Esophagus mucosa (tissue), 1 donor: ENCODE measurements at places on chromosomes 4 and X.

- ATAC-seq = no peak
These were observed 8.4 kb upstream of the HAUS7 start for GRCh38 chrX:153478746-153479145.

DNA sequence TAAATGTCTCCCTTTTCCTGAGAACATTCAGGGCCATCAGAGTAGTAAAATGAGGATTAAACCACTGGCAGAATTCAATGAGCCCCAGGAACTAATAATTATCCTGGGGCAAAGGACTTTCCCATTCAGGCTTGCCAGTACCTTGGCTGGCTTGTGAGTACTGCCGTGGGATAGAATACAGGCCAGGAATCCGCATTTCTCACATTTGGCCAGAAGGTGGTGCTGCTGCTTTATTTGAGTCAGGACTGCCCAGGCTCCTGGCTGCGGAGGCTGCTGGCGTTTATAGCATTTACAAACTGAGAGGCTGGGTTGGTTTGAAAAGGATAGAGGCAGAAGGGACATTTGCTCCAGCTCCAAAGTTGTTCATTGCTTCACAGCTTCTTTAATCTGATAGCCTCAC, 91.4 kb downstream of the RTL9 start:
- peak; percentile 89 for ATAC-seq

DNA sequence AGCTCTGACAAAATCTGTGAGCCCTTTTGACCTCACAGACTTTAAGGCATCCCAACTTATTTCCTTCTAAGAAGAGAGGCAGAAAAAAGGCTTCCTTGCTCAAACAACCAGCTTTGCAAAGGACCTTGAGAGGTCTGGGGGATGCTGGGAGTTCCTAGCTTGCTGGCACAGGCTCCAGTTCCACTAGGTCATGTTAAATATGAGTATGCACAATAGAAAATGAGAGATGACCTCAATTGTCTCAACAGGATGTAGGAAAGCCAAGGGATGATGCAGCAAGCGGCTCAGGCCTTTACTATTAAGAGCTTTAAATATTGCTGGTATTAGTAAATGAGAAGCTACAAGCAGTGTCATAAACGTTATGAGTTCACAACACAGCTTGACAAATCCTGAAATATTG, 13.3 kb upstream of the ZNF827 start:
- no peak for ATAC-seq

- peak; percentile 41 for ATAC-seq
These were observed 3.6 kb downstream of the OTUD4 start for GRCh38 chr4:145176641-145177432.

- ATAC-seq = no peak
These were observed 433.6 kb downstream of the ZIC3 start for GRCh38 chrX:137999552-137999951.

DNA sequence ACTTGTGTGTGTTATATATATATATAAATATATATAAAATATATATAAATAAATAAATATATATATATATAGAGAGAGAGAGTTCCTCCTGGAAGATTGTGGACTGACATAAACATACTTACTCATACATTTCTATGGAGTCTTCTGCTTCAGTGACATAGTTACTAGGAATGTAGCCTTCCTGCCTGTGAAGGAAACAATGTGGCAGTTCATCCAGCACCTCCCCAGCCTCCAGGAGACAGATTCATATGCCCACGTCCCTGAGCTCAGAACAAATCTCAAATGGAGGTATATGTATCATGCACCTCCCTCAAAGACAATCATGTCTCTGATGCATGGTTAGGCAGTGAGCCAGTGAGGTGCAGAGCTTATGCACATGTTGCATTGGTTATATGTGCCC, 11.4 kb upstream of the TIMM8A start:
- ATAC-seq = peak; percentile 45

GRCh38 chr4:42633605-42634388, 23.1 kb downstream of the ATP8A1 start:
- ATAC-seq = no peak

DNA sequence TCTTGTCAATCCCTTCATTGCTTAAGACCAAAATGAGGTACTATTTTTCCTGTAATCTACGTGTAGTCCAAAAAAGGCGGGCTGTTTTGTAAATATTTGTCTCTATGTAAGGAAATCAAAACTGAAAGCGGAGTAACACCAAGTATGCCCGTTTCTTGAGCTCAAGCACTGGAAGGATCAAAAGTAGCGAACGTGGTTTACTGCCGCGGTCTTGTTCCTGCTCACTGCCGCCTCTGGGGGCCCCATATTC, 71.5 kb downstream of the AFF1 start:
- ATAC-seq = no peak

GRCh38 chrX:148661035-148661434, 160.6 kb downstream of the AFF2 start:
- ATAC-seq = no peak

- ATAC-seq = no peak
These were observed 449.1 kb downstream of the BCOR start for GRCh38 chrX:39648548-39649254.

GRCh38 chr4:73236151-73236550, 22.4 kb downstream of the ANKRD17 start:
- ATAC-seq = no peak

DNA sequence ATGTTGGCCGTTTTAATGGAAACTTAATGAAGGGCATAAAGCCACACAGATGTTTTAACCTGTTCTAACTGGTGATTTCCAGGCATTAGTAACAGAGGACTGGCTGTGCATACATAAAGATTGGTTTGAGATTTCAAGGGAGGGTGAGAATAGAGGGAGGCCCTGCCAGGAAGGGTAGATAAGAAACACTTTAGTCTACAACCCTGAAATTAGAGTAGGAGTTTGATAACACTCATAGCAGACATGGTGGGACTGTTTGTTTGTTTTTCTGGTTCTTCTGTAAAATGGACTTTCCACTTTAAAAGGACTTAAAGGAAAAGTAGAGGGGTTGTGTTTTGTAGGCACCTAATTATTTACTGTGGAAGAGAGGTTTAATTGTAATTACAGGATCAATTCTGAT, 16.2 kb downstream of the SLC4A4 start:
- ATAC-seq = no peak

DNA sequence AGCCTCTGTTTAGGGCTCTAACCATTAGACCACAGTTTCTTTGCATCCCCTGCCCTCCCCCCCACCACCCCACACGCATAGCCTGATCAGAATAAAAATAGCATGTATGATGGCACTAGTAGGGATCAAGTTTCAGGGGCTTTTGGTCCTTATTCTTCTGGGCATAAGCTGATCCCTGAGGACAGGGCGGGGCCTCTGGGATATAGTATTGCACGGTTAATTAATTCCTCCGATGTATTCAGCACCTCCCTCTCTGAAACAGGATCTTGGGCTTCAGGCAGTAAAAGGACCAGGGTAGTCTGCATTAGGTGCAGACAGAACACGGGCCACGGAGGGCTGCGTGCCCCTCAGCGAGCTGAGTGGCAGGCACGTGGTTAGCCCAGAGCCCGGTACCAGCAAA, 57.1 kb downstream of the ELF4 start:
- ATAC-seq = no peak

GRCh38 chrX:43666311-43666912, 10.3 kb downstream of the MAOA start:
- no peak for ATAC-seq

- no peak for ATAC-seq
These were observed 1440.9 kb upstream of the ADGRL3 start for GRCh38 chr4:59759082-59759825.

DNA sequence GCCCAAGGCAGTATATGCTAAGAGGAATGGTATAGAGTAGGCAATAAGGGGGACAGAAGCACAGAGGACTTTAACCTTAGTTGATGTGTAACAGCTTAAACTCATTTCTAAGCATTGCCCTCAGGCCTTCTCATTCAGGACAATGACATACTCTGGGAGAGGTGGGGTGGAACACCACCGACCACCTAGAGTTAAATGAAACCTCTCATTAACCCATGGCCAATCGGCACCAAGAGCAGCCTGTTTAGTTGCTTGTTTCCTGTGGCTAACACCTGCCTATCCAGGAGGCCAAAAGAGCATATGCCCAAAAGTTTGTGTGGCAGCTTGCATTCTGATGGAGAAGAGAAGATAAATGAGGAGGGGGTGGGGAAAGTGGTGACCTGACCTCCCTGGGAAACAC, 88.7 kb upstream of the PLAC1 start:
- no peak for ATAC-seq

GRCh38 chrX:131840799-131841495, 182.2 kb upstream of the STK26 start:
- no peak for ATAC-seq

DNA sequence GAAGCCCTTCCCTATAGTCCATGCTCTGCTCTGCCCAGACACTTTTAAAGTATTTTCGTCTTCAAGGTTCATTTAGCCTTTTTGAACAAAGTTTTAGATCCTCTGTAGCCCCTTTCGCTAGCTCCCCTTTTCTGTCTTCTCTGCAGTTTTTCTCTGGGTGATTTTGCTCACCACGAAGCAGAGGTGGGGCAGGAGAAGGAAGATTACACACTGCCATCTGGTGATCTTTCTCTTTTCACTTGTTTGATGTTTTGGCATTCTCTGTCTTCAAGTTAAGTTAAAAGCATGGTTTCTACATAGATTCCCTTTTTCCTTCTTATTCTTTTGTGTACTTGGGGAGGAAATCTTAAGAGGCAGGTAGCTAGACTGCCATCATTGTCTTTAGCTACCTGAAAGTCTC, 43.9 kb downstream of the CC2D2A start:
- ATAC-seq = no peak

GRCh38 chr4:173499658-173500535, 30.1 kb downstream of the HAND2 start:
- ATAC-seq = no peak

DNA sequence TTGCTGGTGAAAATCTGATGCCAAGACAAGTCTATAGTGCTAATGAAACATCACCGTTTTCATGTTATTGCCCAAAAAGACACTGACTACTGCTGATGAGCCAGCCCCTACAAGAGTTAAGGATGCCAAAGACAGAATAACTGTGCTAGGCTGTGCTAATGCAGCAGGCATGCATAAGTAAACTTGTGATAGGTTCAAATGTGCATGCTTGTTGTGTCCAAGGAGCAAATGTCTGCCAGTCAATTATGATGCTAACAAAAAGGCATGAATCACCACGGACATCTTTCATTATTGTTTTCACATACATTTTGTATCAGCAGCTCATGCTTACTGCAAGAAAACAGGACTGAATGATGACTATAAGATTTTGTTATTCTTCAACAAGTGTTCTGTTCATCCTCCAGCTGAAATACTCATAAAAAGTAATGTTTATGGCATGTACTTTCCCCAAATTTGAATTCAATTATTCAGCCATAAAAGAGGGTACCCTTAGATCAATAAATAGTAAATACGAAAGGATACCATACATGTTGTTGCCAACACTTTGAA, 306.9 kb upstream of the ARSJ start:
- ATAC-seq = no peak

- no peak for ATAC-seq
These were observed 1465.7 kb upstream of the DIAPH2 start for GRCh38 chrX:95218976-95219375.

GRCh38 chrX:12065251-12065650, 73.0 kb upstream of the FRMPD4 start:
- peak; percentile 32 for ATAC-seq

- ATAC-seq = no peak
These were observed 18.1 kb upstream of the ZXDB start for GRCh38 chrX:57573754-57574153.

DNA sequence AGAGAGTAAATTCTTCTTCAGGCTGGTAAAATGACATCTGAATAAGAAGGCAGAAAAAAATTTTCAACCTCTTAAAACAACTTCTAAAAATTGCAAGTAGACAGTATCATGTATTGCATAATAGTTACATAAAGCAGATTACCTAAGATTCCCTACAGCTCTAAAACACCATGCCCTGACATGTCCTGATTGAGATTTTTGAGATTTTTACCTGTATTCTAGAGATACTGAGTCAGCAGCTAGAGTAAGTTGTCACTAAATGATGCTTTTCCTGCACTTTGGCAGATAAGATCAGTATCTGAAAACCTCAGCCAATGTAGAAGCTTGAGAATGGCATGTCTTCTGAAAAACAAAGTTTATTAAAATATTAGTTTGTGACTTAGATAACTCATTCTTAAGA, 713.6 kb downstream of the CCSER1 start:
- ATAC-seq = no peak

- no peak for ATAC-seq
These were observed 1.5 kb downstream of the KLHL2 start for GRCh38 chr4:165208741-165209388.

GRCh38 chr4:121764702-121765367, at the start of gene SMIM43:
SMIM43 (minus strand) TSS chr4:121765164; CDS start chr4:121765105, 59 bp downstream.
- ATAC-seq = no peak

DNA sequence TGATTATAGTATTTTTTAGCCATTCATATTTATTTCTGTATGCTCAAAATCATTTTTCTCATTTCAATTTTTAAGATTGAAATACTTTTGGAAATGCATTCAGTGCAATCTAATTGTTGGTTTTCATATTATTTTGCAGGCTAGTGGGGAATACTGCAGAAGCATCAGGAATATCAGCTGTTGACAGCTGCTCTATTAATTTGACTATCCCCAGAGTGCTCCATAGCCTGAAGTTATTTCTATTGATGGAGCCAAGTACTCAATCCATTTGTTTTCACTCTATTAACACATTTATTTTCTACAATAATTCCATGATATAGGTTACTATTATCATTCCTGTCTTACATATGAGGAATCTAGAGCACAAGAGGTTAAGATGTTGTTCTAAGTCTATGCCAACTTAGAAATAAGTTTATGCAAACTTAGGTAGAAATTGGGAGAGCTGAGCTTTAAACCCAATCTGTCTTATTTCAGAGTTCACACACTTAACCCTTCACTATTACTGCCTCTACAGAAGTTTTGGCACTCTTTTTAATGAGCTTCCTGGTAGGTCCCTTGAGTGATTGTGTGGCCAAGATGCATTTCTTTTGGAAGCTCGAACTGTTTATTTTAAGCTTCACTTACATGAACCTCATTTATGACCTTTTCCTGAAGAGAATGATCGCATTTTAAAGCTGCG, 65.6 kb upstream of the PCDH18 start:
- ATAC-seq = no peak

DNA sequence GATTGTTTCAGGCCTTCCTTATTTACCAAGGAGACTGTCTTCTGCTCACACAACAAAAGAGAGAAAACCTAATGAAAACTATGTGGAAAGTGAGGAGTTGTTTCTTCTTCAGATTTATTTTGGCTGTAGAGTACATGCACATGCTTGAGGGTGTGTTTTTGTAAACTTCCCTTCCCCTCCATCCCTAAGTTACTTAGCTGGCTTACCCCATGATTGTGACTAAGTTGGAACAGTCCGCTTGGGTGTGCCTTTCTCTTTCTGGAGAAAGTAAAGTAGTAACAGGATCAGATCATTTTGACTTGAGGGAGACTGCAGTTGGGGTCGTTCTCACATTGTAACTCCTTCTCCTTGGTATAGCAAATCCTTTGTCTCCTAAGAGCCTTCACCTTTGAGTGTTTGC, 155.9 kb downstream of the RTL9 start:
- no peak for ATAC-seq
